Bronchial epithelial cell (primary cell): ENCODE measurements at places on chromosomes 1 and 21. TPM values are rescaled to one million over a fixed set of nuclear protein-coding genes. Genes with fewer than 3 reads are reported as not detected.

Gene ILDR2
- total RNA-seq: not detected in 2 replicates

Gene CFAP57
- under 0.01 TPM in 1 of 2 replicates, not detected in the other for total RNA-seq

Gene AQP10
- 0.13 TPM in 1 of 2 replicates, not detected in the other for total RNA-seq

Gene STRIP1
- total RNA-seq: 39.4 and 44.5 TPM in 2 replicates
